Upper lobe of left lung (tissue), 6 donors: ENCODE measurements at places on chromosomes 5 and 9. TPM values are rescaled to one million over a fixed set of nuclear protein-coding genes. Genes with fewer than 3 reads are reported as not detected.

GRCh38 chr9:118395415-118395814 is 691.2 kb downstream of the TLR4 start:
- DNase-seq = no peak

GRCh38 chr9:127972236-127972871 is 8.4 kb downstream of the EEIG1 start:
- DNase-seq = no peak

GRCh38 chr5:66717455-66718373 is 121.5 kb downstream of the MAST4 start:
- DNase-seq = no peak

MYMK gene
- not detected for total RNA-seq

SLC6A18 gene
- total RNA-seq = not detected

DNA sequence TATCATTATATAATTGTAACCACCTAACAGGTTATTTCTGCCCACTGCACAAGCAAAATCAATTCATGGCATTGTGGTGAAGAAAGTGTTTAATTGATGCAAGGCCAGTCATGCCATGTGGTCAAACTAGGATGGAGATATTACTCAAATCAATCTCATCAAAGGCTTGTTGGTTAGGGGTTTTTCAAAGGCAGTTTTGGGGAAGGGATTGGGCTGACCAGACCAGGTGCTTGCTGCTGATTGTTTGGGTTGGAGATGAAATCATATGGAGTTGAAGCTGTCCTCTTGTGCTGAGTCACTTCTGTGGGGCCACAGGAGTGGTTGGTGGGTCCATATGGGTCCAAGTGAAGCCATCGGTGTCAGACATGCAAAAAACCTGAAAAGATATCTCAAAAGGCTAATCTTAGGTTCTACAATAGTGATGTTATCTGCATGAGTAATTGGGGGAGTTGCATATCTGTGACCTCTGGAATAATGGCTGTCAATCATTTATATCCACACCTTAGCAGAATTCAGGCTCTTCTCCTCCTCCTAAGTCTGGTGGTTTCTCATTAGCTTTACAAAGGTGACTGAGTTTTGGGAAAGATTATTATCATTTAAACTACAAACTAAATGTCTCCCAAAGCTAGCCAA is 44.9 kb downstream of the HMGCS1 start:
- DNase-seq = no peak
